ENCODE measurements at places on chromosomes 1 and 21.
A peak's percentile ranks its signal among the peaks of the same experiment; 100 is the strongest.

- DNase-seq, result no peak
- peaks cover 3% of the 10 kb centered on the region for H3K4me1 ChIP-seq
- no peak overlapping the region for H3K27ac ChIP-seq
- H3K4me3 ChIP-seq, result no peak overlapping the region
- peaks cover 8% of the 10 kb centered on the region for H3K36me3 ChIP-seq
- H3K27me3 ChIP-seq, result no peaks in the 10 kb centered on the region
These were observed 23.2 kb downstream of the LYST start for GRCh38 chr1:235843461-235843961.

GRCh38 chr1:21659924-21660326, 9.2 kb downstream of the RAP1GAP start:
- no peak for DNase-seq
- H3K4me3 ChIP-seq, result no peak overlapping the region
- H3K36me3 ChIP-seq, result no peaks in the 10 kb centered on the region

GRCh38 chr1:65412256-65412983, 8.0 kb upstream of the LEPR start:
- no peaks in the 10 kb centered on the region for H3K36me3 ChIP-seq
- DNase-seq, result no peak
- no peaks in the 10 kb centered on the region for H3K27me3 ChIP-seq

DNA sequence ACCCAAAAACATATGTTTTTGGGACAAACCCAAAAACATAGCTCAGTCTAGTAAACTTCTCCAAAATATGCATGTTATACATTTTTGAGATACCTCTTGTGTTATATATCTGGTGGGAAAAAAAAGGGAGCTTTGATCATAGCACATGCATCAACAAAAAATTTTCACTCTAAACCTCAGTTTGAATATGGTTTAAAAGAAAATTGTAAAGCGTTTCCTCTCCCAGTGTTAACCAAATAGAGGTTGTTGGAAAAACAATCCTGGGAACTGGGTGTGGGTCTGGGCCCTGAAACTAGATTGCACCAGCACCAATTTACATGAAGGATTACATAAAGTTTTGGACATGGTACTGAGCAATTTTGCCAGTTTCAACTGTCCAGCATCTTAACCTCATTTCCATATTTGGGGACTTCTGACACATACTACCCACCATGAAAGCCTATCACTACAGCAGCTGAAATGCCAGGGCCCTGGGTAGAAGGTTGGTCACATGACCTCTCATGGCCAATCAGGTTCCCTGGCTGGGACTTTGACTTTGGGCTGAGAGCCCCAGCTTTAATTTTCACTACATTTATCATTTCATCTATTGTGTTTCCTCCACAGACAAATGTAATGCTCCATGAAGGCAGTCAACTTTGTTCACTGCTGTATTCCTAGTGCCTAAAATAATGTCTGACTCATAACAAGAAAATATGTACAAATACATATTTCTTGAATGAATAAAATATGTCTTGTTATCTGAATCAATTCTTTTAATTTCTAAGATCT, 150.7 kb downstream of the SETD4 start:
- H3K27ac ChIP-seq, result no peak overlapping the region
- H3K4me1 ChIP-seq, result no peaks in the 10 kb centered on the region
- H3K36me3 ChIP-seq, result no peaks in the 10 kb centered on the region
- H3K4me3 ChIP-seq, result no peak overlapping the region
- DNase-seq, result no peak

DNA sequence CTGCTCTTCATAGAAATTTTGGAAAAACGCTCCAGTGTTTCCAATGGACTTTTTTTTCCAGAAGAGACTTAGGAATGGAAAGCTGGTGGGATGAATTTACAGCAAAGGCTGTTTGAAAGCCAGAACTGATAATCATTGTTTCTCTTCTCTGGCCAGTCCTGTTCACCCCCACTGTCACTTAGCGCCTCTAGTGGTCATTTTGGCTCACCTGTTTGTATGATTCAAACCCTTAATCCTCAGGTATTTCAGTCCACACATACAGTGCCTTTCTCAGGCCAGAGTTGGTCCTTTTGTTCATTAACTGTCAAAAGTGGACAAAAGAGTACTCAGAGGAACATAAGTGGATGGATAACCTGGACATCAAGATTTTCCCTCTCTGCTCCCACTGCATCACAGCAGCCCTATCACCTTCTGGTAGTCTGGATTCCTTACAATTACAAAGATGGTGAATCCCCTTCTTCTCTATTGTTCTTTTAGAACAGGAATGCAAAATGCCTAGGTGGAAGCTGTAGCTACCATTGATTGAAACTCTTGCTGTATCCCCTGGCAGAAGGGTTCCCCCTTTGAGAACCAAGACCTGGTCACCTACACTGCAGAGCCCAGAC, 177.6 kb upstream of the OLFM3 start:
- no peaks in the 10 kb centered on the region for H3K27me3 ChIP-seq
- no peak overlapping the region for H3K4me3 ChIP-seq
- no peaks in the 10 kb centered on the region for H3K36me3 ChIP-seq
- no peaks in the 10 kb centered on the region for H3K4me1 ChIP-seq
- H3K27ac ChIP-seq, result no peak overlapping the region

- H3K4me1 ChIP-seq, result peaks cover 9% of the 10 kb centered on the region
- H3K27ac ChIP-seq, result peak overlapping the region; percentile 84
- no peaks in the 10 kb centered on the region for H3K36me3 ChIP-seq
- no peak overlapping the region for H3K4me3 ChIP-seq
- H3K27me3 ChIP-seq, result peaks cover 15% of the 10 kb centered on the region
These were observed 13.5 kb downstream of the TNFRSF1B start for GRCh38 chr1:12180315-12180714.
